ENCODE measurements at places on chromosomes 12 and 14.

- no peak for DNase-seq
Measured at GRCh38 chr14:90809530-90810312, 6.5 kb downstream of the TTC7B start.

DNA sequence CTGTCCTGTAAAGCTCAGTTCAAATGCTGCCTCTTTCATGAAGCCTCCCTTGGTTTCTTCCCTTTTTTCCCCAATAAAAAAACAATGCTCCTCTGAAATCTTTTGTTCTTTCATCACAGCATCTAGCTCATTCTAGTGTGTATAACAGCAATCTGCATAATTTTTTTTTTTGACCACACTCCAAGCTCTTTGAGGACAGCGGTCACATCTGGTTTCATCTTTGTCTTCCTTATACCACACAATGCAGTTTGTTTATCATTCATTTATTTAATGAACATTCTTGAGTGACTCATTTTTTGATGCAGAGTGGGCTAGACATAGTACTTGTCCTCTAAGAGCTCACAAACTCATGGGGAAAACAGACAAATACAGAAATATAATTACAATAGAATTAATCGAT, 7.3 kb downstream of the GNG2 start:
- DNase-seq = no peak

DNA sequence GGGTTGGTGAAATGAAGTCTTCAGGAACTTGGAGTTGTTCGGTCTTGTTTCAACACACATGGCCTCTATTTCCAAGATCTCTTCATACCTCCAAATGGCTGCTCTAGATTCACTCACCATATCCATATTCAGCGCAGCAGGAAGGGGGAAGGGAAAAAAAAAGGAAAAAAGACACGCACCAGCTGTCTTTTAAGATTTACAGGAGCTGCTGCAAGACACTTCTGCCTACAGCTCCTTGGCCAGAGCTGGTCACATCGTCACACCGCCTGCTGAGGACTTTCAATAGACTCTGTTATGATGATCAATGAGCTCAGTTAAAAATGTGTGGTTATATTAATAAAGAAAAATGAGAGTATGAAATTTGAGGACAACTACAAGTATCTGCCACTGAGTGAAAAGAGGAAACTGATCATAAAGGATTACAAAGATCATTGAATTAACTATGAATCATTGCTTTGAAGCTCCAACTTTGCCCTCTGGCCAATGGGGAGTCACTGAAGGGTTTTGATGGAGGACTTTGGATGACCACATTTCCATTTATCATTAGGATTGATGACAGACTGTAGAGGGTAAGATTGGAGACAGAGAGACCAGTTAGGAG, 182.1 kb upstream of the HMGA2 start:
- DNase-seq = no peak

DNA sequence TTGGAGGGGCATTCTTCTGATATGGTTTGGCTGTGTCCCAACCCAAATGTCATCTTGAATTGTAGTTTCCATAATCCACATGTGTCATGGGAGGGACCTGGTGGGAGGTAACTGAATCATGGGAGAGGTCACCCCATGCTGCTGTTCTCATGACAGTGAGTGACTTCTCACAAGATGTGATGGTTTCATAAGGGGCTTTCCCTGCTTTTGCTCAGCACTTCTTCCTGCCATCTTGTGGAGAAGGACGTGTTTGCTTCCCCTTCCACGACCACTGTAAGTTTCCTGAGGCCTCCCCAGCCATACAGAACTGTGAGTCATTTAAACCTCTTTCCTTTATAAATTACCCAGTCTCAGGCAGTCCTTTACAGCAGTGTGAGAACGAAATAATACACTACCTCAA, 382.4 kb downstream of the VRK1 start:
- no peak for DNase-seq

DNA sequence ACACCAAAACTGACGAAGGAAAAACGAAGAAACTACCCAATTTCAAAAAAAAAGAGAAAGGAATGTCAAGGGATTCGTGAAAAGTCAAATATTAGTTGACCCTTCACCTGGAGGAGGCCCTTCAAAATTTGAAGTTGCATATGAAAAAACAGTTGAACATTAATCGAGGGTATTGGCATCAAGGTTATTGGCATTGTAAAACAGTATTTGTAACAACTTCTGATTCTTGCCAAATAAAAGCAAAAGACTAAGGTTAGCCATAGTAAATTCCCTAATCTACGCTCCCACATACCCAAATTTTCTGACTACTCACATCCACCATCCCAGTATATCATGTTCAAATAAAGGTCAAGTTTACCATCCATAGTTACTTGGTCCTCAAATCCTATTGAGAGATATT, 118.6 kb downstream of the TMTC1 start:
- DNase-seq = no peak

DNA sequence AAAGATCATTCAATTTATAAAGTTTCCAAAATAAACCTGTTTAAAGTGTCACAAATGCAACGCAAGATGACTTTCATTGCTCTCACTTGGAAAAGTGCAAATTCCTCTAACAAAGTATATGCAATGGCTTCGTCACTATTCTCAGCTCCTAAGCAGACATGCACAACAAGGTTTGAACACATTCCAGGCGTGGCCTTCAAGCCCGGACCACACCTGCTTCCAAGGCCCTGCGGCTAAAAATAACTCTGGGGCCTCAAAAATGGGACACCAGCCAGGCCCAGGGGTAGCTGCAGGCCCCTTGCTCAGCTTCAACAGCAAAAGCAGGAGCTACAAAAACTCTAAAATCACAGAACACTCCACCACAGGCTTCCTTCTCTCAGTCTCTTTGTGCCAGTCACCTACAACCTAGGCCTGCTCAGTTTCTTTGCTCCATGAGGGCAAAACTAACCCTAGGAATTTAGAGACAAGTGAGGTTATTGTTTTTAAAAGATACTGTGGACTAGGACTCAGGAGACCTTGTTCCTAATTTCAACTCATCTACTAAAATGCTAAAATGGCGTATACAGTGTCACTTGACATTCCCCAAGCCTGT, 29.3 kb downstream of the DUSP16 start:
- DNase-seq = peak; percentile 16

DNA sequence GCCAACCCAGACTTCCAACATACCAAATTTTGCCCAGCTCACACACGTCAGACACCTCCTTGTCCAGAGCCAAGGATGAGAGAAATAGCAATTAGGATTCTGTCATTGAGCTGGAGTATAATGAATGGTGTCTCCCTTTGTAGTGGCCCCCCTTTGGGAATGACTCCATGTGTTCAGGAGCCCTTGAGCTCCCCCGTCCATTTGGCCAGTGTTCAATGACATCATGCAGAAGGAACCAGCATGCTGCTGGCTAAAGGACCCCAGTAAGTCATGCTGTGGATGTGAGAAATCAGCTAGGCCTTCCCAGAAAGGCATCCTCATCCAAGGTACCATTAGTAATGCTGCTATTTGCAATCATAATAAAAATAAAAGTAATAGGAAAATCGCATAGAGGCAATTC, 158.8 kb upstream of the SRRM4 start:
- no peak for DNase-seq

GRCh38 chr12:118034429-118035189, 18.1 kb downstream of the RFC5 start:
- no peak for DNase-seq

DNA sequence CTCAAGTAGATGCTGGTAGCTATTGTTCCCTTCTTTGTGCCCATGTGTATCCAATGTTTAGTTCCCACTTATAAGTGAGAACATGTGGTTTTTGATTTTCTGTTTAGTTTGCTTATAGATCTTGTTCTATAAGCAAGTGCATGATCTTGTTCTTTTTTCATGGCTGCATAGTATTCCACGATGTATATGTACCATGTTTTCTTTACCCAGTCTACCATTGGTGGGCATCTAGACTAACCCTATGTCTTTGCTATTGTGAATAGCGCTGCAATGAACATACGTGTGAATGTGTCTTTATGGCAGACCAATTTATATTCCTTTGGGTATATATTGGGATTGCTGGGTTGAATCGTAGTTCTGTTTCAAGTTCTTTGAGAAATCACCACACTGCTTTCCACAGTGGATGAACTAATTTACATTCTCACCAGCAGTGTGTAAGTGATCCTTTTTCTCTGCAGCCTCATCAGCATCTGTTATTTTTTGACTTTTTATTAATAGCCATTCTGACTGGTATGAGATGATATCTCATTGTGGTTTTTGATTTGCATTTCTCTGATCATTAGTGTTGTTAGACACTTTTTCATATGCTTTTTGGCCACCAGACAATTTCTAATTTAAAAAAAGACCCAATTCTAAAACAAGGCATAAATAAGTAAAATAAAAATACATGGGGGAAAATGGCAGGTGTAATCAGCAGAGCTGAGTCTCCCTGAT, 50.6 kb downstream of the CPM start:
- DNase-seq = no peak

DNA sequence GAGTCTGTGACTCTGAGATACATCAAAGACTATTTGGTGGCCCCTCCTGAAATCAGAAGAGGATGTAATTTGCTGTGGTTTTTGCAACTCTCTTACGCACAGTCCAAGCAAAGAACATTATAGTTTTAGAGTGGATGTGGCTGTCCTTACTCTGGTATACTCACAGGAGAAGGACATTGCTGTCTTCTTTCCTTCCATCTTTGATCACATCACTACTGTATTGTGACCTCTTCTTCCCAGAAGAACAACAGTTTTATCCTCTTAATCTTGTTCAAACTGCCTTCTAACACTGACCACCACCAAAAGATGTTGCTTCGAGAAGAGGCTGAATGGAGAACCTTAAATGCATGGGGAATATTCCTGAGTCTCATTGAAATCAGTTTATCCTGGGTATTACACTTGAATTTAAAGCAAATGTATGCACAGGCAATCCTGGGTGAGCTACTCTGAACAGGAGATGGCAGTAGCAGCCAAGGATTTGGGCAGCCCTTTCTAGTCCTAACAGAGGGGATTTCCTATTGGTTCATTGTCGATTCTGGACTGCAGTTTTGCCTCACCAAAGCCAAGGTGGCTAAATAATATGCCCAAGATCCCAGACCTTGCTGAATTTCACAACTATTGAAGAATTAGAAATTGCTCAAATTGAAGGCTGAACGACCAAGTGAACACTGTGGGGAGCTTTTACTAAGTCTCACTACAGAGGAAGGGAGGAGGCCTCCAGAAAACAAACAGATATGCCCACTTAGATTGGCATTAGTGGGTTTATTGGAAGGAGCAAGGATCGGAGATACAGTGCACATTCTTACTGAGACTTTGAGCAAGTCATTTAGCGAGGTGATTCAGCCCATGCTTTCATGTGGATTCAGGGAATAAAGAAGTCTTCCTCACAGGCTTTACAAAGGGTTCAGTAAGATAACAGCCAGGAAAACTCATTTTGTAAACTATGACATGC, 282.8 kb downstream of the PAWR start:
- no peak for DNase-seq

- DNase-seq = no peak
Measured at GRCh38 chr14:36666416-36667206, 5.0 kb downstream of the PAX9 start.

GRCh38 chr14:54567639-54568561, 972 bp downstream of the SAMD4A start:
- no peak for DNase-seq

- no peak for DNase-seq
Measured at GRCh38 chr12:74614426-74614825, 76.8 kb downstream of the ATXN7L3B start.

GRCh38 chr12:54486173-54486867, 11.2 kb upstream of the NCKAP1L start:
- no peak for DNase-seq

- no peak for DNase-seq
Measured at GRCh38 chr12:2689393-2689792, 105.4 kb upstream of the FKBP4 start.

DNA sequence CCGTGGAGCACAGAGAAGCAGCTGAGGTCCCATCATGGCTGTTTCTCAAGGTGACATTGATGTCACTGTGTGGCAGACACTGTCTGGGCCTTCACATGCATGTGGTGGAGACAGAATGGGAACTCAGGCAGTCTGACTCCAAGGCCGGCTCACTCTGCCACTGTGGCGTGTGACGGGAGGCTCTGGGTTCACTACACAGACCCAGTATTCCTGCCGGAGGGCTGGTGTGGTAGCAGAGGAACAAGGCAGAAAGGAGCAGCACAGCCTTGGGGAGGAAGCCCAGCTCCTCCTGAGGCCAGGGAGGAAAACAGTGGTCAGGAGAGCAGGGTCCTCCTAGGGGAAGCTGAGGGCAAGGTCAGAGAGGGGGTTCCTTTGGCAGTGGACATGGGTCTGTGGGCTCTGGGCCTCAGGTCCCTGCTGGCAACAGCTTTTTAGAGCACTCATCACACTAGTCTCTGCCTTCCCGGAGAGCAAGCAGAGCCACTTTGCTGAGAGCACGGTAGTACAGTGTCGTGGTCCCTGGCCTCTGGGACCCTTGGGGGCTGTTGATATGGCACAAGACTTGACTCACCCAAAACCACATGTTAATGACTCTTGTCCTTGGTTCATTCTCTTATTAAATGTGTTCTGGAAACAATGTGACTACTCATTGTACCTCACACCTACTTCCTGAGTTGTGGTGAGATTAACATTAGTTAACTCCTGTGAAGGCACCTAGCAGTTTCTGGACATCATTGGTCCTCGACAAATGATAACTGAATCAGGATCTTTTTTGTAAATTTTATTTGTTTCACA, 21.3 kb downstream of the DCAF4 start:
- no peak for DNase-seq

DNA sequence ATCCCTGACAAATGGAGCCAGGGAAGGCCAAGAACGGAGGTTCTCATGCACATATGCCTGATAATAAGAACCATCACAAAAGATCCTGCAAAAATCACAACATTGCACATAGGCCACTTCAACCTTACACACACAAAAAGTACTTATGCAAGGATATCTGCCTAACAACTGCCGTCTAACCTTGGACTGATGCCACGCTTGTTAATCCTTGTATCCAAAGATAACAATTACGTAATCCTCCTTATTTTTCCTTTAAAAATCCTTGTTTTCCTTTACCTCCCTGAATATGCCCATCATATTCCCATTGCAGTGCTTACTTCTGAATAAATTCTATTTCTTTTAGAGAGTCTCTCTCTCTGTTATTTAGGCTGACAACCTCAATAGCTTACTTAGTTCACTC, 59.5 kb downstream of the TMEM116 start:
- DNase-seq = no peak

- no peak for DNase-seq
Measured at GRCh38 chr12:38775457-38775856, 129.9 kb downstream of the CPNE8 start.

DNA sequence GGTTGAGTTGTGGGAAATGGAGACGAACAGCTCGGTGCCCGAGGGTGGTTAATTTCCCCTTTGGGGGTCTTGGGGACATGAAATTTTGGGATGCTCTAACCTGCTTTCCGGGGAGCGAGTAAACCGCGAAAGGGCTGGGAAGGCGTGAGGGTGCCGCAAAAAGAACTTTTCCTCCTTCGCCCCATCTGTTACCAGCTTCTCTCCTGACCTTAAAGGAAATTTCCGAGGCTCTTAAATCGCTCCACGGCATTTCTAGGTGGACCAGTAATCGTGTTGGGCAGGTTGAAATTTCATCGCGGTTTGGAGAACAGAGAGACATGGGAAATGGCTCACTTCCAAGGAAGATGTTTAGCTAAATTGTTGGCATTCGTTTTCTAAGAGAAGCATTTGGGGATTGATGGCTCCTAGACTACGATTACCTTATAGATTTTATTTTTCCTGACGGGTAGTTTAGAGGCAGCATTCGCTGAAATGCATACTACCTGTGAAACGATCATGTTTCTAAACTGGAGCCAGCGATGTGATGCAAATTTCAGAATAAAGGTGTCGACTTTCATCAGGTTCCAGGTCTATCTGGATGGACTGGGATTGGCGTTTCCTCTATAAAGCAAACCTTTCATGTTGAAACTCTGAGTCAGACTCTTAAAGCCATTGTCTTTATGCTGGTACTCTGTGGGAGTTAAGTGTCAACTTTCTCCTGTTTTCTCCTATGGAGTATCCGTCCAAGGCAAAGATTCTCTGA, 414.5 kb downstream of the PCNX1 start:
- no peak for DNase-seq

Measured in NCI-H2081 treated with DMSO at 0.1 percent for 48 hours (cell line).